ENCODE measurements at places on chromosomes 3 and 15. TPM values are rescaled to one million over a fixed set of nuclear protein-coding genes. Genes with fewer than 3 reads are reported as not detected.
A peak's percentile ranks its signal among the peaks of the same experiment; 100 is the strongest.

The TLE3 gene
- total RNA-seq = 198 TPM

DNA sequence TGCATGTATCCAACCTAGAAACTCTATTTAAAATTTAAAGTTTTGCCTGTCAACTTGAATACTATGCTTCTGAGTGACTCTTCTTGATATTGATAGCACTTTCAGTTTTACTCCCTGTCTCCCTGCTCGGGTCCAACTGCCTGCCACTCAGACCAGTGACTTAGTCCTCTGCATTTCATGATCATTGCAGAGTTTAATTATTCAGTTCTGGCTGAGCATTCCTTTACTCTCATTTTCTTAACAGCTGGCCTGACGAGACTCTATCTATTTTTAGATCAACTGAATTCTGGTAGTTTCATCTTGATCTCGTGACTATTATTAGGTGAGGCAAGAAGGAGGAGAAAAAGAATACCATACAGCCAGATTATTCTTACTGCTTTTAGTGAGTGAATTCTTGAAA lies 617.4 kb downstream of the SI start:
- DNase-seq = no peak

- no peak for DNase-seq
These were observed 294.3 kb downstream of the THSD4 start for GRCh38 chr15:71409541-71409940.

- no peak for DNase-seq
These were observed 90.2 kb upstream of the LMOD3 start for GRCh38 chr3:69212411-69213160.

DNA sequence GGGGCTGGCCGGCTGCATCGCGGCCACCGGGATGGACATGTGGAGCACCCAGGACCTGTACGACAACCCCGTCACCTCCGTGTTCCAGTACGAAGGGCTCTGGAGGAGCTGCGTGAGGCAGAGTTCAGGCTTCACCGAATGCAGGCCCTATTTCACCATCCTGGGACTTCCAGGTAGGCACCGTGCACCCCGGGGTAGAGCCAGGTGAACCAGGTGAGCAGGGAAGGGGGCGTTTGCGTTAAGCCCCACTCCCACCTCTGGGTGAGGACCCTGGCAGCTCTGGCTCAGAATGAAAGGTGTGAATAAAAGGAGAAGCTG lies 267 bp downstream of the CLDN18 start:
- DNase-seq = no peak

- no peak for DNase-seq
These were observed 12.4 kb downstream of the WDR5B start for GRCh38 chr3:122403489-122403888.

- no peak for DNase-seq
These were observed 228.8 kb downstream of the NSUN3 start for GRCh38 chr3:94291686-94292085.

DNA sequence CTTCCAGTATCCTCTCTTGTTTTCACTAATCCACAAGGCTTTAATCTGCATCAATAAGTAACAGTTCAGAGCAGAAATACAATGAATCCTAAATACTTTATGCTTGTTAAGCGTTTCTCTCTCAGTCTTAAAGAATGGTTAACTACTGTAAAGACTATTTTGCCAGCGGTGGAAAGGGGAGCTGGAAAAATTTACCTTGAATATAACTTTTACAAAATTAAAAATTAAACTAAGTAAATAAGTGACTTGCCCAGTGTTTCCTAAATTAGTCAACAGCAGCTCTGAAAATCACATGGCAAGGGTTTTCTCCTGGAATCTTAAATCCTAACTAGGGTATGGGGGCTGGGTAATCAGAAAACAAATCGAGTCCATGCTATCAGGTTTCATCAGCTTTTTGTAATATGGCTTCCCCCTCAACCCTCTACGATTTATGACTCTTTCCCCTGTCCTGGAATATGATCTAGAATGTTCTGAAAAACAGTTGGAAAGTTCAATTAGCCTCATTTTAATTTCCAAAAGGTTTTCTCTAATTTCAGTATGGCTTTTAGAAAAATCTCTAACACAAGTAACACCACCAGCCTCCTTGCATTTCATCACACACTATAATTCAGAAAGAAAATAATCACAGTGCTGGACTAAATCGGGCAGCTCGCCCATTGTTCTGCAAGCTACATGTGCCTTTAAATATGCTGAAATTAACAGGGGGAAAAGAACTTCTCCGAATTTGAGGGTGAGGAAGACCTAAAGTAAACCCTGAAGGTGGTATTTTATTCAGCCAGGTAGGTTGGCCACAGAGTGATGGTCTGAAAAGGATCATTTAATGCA lies 133.5 kb downstream of the ADAMTS9 start:
- DNase-seq = no peak

DNA sequence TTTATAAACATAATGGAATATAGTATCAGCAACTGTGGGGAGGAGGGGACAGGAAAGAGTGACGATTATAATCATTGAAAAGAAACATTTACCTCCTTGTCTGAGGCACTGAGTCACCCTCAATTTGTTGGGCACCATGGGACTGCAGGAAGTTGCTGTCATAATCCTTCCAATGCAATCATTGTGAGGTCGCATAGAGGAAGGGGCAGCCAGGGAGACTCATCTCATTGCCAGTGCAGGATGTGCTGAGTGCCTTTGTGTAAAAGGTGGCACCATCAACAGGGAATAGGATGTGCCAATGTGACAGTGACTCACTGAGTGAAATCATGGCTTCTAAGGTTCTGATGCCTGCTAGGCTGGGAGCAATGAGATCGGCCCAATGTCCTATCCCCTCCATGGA lies 300.4 kb upstream of the ADAMTS9 start:
- DNase-seq = no peak

- no peak for DNase-seq
These were observed 4.1 kb upstream of the COL6A5 start for GRCh38 chr3:130341388-130341787.

DNA sequence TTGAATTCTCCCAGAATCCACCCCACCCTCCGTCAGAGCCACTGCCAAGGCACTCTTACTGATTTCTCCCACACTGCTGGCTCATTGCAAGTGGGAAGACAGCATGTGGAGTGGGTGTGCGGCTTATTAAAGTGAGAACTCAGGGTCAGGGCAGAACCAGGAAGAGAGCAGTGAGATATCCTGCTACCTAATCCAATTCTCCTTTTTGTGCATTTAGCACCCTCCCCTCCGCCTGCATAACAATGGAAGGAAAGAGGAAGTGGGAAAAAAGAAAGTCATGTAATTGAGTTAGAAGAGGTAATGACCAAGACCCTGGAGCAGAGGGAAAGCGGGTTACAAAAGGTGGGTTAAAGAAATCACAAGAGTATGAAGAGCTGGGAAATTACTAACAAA lies 27.8 kb upstream of the PIK3CB start:
- DNase-seq = no peak

The DLEC1 gene
- 1.8 TPM for total RNA-seq

- no peak for DNase-seq
These were observed 61.8 kb downstream of the FGD5 start for GRCh38 chr3:14880447-14881106.

DNA sequence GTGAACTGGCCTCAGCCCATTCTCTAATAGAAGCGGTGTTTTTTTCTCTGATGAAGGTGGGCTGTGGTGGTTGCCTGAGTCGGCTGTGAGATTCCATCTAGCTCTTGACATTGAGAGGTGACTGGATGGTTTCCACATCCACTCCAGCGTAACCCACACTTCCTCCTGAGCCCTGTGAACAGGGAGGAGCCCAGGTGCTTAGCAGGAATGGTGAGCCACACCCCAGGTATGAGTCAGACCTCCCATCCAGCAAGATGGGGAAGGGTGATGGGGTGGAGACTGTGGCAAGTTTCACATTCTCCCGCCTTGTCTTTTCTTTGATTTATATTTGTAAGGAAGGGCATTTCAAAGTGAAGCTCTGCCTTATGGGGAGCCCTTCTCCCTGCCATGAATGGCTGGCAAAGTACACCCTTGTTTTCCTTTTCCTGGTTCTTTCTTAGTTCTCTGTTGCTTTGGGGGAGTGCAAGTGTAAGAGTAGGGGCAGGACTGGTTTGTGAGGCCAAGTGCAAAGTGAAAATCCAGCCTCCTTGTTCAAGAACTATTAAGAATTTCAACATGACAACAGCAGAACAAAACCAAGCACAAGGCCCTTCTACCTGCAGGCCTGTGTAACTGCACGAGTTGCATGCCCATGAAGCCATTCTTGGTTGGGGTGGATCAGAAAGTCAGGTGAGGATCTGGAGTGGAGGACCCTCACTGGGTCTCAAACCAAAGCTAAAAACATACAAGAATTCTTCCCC lies 4.6 kb upstream of the TPRG1 start:
- no peak for DNase-seq

- no peak for DNase-seq
These were observed 192.6 kb downstream of the PDZRN3 start for GRCh38 chr3:73432023-73432705.

The RETNLB gene
- not detected for total RNA-seq

DNA sequence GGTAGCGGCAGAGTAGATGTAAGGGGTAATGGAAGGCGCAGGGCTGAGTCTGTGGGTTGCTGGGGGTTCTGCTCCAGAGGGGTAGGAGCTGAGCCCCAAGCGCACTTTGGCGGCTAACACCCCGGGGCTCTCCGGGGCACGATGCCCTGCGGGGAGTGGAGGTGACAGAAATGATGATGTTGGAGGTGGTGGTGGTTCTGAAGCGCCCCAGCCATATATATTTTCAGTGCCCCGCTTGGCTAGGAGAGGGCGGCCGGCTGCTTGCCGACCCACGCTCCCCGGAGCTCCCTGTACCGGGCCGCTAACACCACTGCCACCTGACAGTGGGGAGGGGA lies 9.7 kb downstream of the ZIC4 start:
- no peak for DNase-seq

The TRPM1 gene
- not detected for total RNA-seq

DNA sequence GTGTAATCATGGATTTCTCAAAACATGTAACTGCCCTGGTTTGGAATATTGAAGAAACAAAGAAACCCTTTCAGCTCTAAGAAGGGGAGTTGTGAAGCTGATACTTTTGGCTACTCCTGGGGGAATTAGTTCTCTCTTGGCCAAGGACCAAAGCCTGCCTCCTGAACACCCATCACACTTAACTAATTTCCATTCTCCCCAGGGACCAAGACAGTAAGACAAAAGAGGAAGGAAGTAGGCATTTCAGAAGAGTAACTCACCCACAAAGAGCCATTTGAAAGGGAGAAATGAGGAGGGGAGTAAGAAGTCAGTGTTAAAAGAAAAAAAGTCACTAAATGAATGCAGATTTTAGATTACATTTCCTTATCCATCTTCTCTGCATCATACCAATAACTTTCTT lies 328.0 kb upstream of the SOX2 start:
- DNase-seq = no peak

DNA sequence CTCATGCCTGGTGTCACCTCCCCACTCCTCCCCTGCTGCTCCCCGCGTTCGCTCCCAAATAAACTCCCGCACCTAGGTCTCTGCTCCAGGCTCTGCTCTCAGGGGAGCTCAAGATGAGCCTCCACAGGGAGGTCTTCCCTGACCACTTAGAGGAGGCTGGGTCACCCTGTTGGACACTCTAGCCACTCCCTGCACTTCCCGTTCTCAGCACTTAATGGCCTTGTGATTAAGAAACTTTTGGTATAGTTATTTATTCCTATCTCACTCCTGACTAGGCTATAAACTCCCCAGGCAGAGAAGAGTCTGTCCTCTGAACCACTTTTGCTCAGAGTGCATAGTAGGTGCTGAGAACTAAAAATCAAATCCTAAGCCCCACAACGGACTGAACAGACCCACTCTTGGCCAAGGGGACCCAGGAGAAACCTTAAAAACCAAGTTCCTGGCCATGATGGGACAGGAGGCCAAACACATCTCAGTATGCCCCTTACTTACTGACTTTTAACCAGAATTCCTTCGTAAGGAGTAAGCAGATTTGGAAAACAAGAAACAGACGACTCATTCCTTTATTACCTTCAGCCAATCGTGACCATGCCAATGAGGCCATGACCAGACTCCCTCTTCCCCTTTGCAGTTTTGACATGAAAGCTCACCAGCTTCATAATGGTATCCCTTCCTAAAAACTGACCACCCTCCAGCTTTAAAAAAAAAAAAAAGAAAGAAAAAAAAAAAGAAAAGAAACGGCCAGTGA lies 69.0 kb upstream of the HRH1 start:
- no peak for DNase-seq

DNA sequence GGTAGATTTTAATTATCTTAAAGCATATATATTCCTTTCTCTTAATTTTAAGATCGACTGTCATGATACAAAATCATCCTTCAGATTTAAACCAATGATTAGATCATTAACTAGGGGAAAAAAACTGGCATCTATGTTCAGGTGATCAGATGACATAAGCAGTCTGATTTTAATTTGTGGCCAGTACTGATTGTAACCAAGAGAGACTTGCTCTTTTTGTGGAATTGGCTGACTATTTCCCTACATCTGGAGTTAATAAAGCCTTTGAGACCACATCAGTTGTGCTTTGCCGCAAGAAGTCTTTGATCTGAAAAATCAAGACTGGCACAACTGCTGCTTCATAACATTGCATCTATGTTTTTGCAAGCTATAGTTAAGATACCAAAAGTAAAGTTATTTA lies 148.4 kb upstream of the CGNL1 start:
- DNase-seq = no peak

GRCh38 chr3:68315964-68316363 lies 616.4 kb downstream of the TAFA4 start:
- DNase-seq = no peak

The CD96 gene
- 218 TPM for total RNA-seq

DNA sequence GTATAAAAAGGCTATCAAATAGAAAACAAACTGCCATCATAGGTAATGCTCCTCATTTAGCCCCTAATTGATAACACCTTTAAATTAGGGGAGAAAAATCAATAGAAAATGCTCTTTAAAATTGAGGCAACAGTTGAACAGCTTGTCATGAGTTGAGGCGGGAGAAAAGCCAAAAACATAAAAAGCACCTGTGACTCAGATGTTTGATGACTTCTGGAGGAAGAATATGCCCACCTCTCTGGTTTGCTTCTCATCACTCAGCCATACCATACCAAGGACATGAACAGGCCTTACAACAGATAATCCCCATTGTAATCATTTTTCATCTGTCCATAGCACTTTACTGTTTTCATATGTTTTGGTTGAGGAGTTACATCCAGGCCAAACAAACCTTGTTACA lies 246.0 kb downstream of the MYRIP start:
- DNase-seq = no peak

GRCh38 chr3:56207922-56208321 lies 260.3 kb downstream of the ERC2 start:
- no peak for DNase-seq

The KCNAB1 gene
- total RNA-seq = not detected

- DNase-seq = peak; percentile 67
These were observed 468 bp downstream of the UBP1 start for GRCh38 chr3:33439546-33440327.

The TRIM42 gene
- total RNA-seq = not detected

DNA sequence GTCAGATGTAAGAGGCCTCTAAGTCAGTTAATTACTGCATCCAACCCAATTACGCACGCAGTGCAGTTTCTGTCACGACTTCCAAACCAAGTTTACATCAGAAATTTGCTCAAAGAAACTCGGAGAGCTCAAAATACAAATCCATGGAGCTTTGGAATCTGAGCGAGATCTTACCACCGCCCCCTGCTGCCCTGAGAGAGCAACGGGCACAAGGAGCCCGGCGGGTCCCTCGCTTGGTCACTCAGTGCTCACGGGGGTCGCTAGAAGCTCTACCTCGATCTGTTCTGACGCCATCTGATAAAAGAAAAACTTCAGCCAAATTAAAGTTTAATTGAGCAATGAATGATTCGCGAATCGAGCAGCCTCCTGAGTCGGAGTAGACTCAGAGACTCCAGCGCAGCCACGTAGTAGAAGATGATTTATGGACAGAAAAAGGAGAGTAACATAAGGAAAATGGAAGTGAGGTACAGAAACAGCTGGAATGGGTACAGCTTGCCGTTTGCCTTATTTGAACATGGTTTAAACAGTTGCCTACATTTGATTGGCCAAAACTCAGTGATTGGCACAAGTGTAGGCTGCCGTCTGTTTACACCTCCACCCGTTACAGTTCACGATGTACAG lies 232.7 kb upstream of the ATP10A start:
- DNase-seq = no peak

All from CD8-positive, alpha-beta T cell (primary cell).